ENCODE measurements at places on chromosomes 2 and 18. TPM values are rescaled to one million over a fixed set of nuclear protein-coding genes. Genes with fewer than 3 reads are reported as not detected.

The XDH gene
- total RNA-seq, result 0.06 TPM

The BMPR2 gene
- 45.6 TPM for total RNA-seq

The GCKR gene
- 0.12 TPM for total RNA-seq

The STAT4 gene
- total RNA-seq, result 6.7 TPM

The CFC1 gene
- not detected for total RNA-seq

The LOXL3 gene
- total RNA-seq, result 10.0 TPM

The SPAG16 gene
- 54.1 TPM for total RNA-seq

The NDC80 gene
- total RNA-seq, result 7.4 TPM

The UGT1A8 gene
- not detected for total RNA-seq

The TRIP12 gene
- total RNA-seq, result 211 TPM

The L3MBTL4 gene
- total RNA-seq, result 10.7 TPM

The GLI2 gene
- 18.7 TPM for total RNA-seq

The ACTG2 gene
- 2.6 TPM for total RNA-seq

The RAB27B gene
- total RNA-seq, result 4.6 TPM

The ALPI gene
- not detected for total RNA-seq

The CABYR gene
- total RNA-seq, result 5.1 TPM

The WIPF1 gene
- total RNA-seq, result 26.4 TPM

The TMEM150A gene
- total RNA-seq, result 20.2 TPM

The SRD5A2 gene
- total RNA-seq, result 0.06 TPM

The STPG4 gene
- not detected for total RNA-seq

The AKAIN1 gene
- total RNA-seq, result not detected
